ENCODE measurements at places on chromosomes 1 and 21.

DNA sequence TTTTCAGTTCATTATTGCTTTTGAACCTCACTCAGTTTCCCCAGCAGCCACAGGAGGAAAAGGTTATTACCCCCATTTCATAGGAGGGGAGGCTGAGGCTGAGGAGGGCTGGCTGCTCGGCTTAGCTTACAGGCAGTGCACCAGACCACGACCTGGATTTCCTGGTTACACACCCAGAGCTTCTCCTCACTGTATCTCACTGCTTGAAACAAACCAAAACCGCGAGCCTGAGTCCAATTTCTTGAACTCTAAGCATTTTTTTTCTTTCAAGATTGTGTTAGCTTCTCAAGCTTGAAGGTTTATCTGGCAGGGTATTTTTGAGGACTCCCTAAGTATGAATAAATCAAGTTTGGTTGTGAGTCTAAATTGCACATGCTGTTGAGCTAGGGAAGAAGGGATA lies 188.9 kb upstream of the EDN2 start:
- DNase-seq = no peak

DNA sequence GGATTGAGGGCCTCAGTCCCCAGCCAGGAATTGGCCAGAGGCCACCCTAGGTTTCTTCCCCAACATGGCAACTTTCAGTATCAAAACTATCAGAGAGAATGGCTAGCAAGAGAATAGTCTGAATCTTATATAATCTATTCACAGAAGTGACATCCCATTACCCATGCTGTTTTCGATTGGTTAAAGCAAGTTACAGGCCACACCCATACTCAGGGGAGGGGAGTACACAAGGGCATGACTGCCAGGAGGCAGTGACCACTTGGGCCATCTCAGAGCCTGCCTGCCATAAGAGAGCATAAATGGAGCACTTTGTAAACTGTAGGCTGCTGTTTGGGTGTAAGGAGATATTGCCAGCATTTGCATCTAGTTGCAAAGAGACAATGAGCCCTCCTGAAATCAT lies 65.4 kb downstream of the FAM163A start:
- no peak for DNase-seq

- DNase-seq = no peak
Observed at GRCh38 chr1:77459881-77460280, 178.1 kb downstream of the AK5 start.

DNA sequence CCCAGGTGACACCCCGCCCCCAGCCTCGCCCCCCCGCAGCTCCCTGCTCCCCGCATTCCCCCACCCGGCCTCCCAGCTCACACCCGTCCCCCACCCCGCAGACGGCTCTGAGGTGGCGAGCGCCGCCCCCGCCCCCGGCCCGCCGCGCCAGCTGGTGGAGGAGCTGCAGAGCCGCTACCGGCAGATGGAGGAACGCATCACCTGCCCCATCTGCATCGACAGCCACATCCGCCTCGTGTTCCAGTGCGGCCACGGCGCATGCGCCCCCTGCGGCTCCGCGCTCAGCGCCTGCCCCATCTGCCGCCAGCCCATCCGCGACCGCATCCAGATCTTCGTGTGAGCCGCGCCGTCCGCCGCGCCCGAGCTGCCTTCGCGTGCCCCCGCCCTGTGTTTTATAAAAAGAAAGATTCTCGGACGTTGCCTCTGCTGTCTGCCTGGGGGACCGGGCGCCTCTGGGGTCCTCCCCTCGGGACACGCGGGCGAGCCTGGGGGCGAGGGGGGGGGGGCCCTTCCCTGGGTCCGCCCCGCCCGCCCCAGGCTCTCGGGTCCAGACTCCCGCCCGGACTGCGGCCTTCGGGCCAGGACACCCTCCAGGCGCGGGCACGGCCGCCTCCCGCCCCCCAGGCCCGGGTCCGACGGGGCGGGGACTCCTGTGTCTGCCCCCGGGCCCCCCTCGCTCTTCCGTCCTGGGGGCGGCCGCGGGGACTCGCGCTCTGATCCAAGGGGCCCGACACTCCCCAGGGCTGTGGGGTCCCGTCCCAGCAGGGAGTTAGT lies 1.6 kb upstream of the MMP23B start:
- DNase-seq = peak; percentile 97

DNA sequence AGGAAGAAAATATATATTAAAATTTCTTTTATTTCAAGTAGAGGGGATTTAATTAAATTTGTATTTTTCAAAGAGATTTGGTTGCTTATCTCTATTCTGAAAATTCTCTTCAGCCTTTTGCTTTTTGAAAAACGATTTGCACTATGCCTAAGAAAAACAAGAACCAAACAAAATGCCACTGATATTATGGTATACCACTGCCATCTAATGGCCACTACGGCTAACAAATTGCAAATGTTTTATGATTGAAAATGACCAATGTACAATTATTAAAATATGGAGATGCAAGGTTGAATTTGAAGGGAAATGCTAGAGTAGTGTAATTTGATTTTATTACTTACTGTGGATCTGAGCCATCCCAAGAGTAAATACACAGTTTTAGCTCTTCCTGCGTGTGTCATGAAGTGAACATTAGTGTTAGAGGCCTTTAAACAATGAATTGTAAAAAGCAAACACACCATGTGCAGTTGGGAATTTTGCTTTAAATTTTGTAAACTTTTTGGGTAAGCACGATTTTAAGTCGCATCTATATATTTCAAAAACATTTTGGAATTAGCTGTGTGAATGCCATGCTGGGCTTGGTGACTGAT lies 137.4 kb upstream of the USP25 start:
- no peak for DNase-seq

- no peak for DNase-seq
Observed at GRCh38 chr1:26789931-26790330, 2.2 kb downstream of the PIGV start.

DNA sequence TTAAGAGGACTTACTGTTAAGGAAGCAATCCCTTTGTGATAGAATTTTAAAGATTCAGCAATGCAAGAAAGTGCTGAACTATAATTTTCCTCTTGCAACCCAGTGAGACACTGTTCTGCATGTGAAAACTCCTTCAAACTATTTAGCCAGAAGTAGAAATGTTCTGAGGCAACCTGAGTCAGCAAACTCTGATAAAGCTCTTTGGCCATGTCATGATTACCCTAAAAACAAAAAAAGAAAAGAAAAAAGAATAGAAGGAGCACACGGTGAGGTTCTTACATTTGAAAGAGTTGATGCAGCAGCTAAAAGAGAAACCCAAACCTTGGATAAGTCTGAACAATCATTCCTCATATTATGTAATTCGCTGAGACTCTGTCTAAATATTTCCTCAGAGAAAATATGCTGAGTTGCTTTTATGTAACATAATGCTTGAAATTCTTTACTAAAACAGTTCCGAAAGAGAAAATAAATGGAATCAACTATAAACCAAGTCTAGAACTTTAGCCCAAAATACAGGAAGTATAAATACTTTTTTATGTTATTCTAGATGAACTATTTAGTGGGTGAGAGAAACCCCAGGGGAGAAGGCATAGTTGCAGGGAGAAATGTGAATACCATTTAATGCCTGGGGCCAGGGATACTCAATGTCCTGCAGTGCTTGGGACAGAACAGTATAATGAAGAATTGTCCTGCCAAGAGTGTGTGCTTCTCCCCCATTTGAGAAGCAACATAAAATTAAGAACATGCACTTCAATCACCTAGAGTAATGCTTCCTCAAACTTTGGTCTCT lies 60.0 kb downstream of the INTS7 start:
- DNase-seq = no peak

GRCh38 chr1:47469390-47469759 lies 31.5 kb downstream of the FOXD2 start:
- no peak for DNase-seq

GRCh38 chr1:15621975-15622374 lies 4.7 kb downstream of the DDI2 start:
- no peak for DNase-seq

GRCh38 chr1:35047188-35047858 lies 15.6 kb upstream of the ZMYM6 start:
- no peak for DNase-seq

- no peak for DNase-seq
Observed at GRCh38 chr1:161033751-161034150, 5.0 kb downstream of the TSTD1 start.

Data from DMS153 (cell line).